ENCODE measurements at places on chromosomes 4 and X. TPM values are rescaled to one million over a fixed set of nuclear protein-coding genes. Genes with fewer than 3 reads are reported as not detected.

The FIP1L1 gene
- 39.8 TPM for total RNA-seq

DNA sequence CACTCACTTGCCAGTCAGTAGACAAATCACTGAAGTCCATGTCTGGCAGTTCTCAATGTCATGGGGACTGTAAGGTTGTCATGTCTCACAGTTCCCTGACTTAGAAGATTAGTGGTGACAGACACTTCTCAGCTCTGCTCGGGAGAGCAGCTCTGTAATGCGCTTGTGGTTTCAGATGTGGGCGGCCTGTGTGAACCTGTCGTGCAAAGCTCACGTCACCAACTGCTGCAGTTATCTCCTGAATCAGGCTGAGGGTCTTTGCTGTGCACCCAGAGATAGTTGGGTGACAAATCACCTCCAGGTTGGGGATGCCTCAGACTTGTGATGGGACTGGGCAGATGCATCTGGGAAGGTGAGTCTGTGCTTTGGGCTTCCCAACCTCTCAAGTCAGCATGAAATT, at the start of gene IL9R:
Gene IL9R, plus strand, starts transcription at position 261 of the 400 bp plus-strand sequence. Its CDS starts 64 bp downstream, at position 325.
- H3K4me3 ChIP-seq: no peak within 1 kb of the TSS
- H3K4me1 ChIP-seq: no peaks in the 10 kb centered on the region
- DNase-seq: no peak
- no peaks in the 10 kb centered on the region for H3K27me3 ChIP-seq
- H3K27ac ChIP-seq: no peak within 1 kb of the TSS

DNA sequence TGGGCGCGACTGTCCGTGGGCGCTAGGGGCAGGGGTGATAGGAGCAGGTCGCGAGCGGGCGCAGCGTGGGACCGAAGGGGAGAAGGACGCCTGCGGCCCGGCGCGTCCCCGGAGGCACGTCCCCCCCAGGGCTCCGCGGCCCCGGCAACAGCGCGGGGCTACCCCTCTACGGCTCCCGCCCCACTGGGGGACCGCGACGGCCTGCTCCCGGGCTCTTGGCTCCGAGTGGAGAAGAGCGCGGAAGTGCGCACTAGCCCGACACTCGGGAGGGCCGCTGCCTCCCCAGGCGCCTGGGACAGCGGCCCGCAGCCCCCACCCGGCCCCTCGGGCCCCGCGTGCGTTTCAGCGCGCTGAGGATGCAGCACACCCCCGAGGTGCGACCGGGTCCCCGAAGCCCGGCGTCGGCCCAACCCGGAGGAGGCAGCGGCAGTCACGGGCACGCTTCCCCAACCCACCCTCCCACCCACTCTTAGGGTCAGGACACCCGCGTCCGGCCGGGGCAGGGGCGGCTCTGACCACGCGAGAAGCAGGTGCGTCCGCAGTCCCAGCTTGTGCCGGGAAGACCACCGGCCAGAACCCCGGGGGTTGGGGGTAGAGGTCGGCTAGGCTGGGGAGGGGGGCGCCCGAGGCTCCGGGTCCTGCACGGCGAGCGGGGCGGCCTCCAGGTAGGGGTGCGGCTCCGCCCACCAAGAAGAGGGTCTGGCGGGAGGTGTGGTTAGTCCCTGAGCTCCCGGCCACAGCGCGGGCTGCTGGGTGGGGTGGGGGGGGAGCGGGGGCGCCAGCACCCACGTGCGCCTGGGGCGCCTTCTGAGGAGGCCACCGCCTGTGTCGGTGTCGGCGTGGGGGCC, 18.5 kb upstream of the NAT8L start:
- no peak for DNase-seq
- no peak overlapping the region for H3K27ac ChIP-seq
- H3K27me3 ChIP-seq: peaks cover 21% of the 10 kb centered on the region
- peaks cover 27% of the 10 kb centered on the region for H3K4me1 ChIP-seq
- no peaks in the 10 kb centered on the region for H3K36me3 ChIP-seq

GRCh38 chrX:64642482-64642881, 247.2 kb upstream of the MTMR8 start:
- no peaks in the 10 kb centered on the region for H3K36me3 ChIP-seq
- H3K4me3 ChIP-seq: no peak overlapping the region
- no peak for DNase-seq
- H3K27ac ChIP-seq: no peak overlapping the region
- no peaks in the 10 kb centered on the region for H3K4me1 ChIP-seq

DNA sequence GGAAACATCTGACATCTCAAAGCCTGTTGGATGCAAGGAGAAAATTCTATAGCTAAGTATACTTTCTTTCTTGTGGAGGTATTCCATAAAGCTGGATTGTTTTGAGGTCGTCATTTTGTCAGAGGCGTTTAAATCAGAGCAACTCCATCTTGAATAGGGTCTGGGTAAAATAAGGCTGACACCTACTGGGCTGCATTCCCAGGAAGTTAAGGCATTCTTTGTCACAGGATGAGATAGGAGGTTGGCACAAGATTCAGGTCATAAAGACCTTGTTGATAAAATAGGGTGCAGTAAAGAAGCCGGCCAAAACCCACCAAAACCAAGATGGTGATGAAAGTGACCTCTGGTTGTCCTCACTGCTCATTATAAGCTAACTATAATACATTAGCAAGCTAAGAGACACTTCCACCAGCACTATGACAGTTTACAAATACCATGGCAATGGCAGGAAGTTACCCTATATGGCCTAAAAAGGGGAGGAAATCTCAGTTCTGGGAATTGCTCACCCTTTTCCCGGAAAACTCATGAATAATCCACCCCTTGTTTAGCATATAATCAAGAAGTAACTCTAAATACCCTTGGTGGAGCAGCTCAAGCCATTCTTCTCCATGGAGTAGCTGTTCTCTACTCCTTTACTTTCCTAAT, 11.9 kb downstream of the HSD17B13 start:
- no peaks in the 10 kb centered on the region for H3K4me1 ChIP-seq
- H3K27me3 ChIP-seq: no peaks in the 10 kb centered on the region
- H3K36me3 ChIP-seq: no peaks in the 10 kb centered on the region
- H3K4me3 ChIP-seq: no peak overlapping the region
- no peak overlapping the region for H3K27ac ChIP-seq
- DNase-seq: no peak

DNA sequence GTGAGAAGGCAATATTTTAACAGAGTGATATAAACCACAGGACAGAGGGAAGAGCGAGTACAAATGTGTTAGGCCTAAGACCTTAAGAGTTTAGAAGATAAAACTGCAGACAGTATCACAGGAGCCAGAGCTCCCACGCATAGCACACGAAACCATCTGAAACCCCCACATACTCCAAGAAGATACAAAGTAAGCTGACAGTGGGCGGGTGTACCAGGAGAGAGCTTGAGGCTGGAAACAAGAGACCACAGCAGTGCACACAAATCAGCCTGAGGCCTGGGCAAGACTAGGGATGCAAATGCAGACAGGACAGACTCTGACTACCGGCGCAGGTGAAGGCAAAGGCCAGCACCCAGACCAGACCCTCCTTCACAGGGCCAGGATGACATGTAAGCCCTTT, 54.1 kb upstream of the ARHGAP24 start:
- DNase-seq: no peak
- no peaks in the 10 kb centered on the region for H3K27me3 ChIP-seq

The TRAPPC11 gene
- total RNA-seq: 33.0 TPM

DNA sequence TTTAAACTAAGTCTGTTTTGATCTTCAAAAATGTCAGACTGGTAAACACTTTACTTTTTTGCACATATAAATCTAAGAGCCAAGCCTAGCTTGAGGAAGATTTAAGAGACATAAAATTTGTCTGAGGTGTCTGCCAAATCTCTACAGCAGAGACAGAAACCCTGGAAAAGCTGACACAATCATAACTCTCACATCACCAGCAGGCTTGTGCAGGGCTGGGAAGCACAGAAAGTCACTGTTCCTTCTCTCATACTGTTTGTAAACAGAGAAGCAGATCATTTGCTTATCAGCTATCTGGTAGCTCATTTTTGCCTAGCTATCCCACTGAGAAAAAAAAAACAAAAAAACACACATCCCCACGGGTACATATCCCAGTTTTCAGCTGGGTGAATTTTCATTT, 7.0 kb downstream of the ENOX2 start:
- H3K4me1 ChIP-seq: no peaks in the 10 kb centered on the region
- no peaks in the 10 kb centered on the region for H3K36me3 ChIP-seq
- DNase-seq: no peak
- no peak overlapping the region for H3K27ac ChIP-seq

DNA sequence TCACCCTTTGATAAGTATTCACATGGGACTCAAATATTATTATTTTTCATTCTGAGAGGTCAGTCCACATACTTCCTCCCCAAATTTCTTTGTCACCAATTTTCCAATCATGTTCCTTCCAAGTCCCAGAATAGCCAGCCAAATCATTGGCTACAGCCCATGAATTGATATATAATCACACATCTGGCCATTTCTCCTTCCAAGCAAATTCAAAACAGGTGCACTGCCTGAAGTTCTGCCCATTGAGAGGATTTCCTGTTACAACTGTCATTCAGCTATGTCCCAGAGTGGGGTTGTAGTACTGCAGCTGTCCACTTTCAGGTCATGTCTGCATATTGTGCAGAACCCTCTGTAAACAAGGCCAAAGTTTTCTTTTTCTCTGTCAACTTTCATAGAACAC, 347.8 kb downstream of the GRID2 start:
- H3K27ac ChIP-seq: no peak overlapping the region
- H3K27me3 ChIP-seq: no peaks in the 10 kb centered on the region
- no peaks in the 10 kb centered on the region for H3K4me1 ChIP-seq
- no peak for DNase-seq

The MAGEE2 gene
- not detected for total RNA-seq

DNA sequence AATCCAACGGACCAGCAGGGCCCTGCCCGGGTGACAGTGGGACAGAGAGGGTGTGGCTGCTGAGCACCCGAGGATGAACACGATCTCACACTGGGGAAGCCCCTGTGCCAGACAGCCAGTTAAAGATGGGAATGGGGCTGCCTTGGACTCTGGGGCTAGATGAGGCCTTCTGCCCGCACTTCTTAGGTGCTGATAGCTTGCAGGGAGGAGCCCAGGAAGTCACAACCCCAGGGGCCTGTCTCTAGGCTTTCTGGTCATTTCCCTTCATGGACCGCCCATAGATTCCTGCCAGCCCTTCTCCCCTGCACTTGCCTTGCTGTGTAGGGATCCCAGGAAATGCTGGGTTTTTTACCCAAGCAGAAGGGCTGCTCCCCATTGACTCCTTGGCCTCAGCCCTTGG, 6.2 kb downstream of the ZNF275 start:
- DNase-seq: no peak
- H3K4me1 ChIP-seq: no peaks in the 10 kb centered on the region
- H3K27me3 ChIP-seq: no peaks in the 10 kb centered on the region
- H3K36me3 ChIP-seq: no peaks in the 10 kb centered on the region

GRCh38 chr4:121633653-121634052, 63.1 kb downstream of the ANXA5 start:
- H3K4me1 ChIP-seq: no peaks in the 10 kb centered on the region
- H3K36me3 ChIP-seq: no peaks in the 10 kb centered on the region
- no peak overlapping the region for H3K27ac ChIP-seq
- no peak overlapping the region for H3K4me3 ChIP-seq

GRCh38 chr4:104879367-104879766, 267.3 kb upstream of the TET2 start:
- H3K27me3 ChIP-seq: no peaks in the 10 kb centered on the region
- DNase-seq: no peak
- H3K4me1 ChIP-seq: no peaks in the 10 kb centered on the region
- H3K36me3 ChIP-seq: no peaks in the 10 kb centered on the region
- no peak overlapping the region for H3K27ac ChIP-seq

- H3K4me1 ChIP-seq: no peaks in the 10 kb centered on the region
- no peaks in the 10 kb centered on the region for H3K36me3 ChIP-seq
- H3K27ac ChIP-seq: no peak overlapping the region
- H3K27me3 ChIP-seq: no peaks in the 10 kb centered on the region
- no peak overlapping the region for H3K4me3 ChIP-seq
- DNase-seq: peak; percentile 36
These were observed 16.3 kb downstream of the KLF8 start for GRCh38 chrX:56248492-56248891.

The CRMP1 gene
- total RNA-seq: 1.0 TPM

- H3K4me1 ChIP-seq: no peaks in the 10 kb centered on the region
- no peaks in the 10 kb centered on the region for H3K36me3 ChIP-seq
- no peak overlapping the region for H3K4me3 ChIP-seq
- H3K27me3 ChIP-seq: no peaks in the 10 kb centered on the region
- DNase-seq: no peak
- no peak overlapping the region for H3K27ac ChIP-seq
These were observed 111.7 kb upstream of the RPS6KA3 start for GRCh38 chrX:20378233-20378920.

The TREX2 gene
- total RNA-seq: 6.1 TPM

DNA sequence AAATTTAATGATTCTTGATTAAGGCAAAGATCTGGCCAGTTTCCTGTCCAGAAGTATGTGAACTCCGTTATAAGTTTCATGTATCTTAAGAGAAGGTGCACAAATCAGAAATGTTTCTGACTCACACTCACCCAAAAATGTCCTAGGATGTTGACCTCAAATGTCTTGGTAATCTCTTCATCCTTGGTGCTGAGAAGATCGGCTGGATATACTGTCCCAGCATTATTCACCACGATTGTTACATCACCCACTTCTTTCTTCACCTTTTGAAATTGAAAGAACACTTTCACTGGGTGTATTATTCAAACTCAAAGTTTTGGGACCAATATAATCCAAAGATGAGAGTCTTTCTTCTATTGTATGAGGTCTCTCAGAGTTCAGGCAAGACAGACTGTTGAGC, 5.7 kb downstream of the HSD17B13 start:
- no peak overlapping the region for H3K27ac ChIP-seq
- no peaks in the 10 kb centered on the region for H3K36me3 ChIP-seq
- no peak overlapping the region for H3K4me3 ChIP-seq

The CTAG1A gene
- total RNA-seq: not detected

The USP27X gene
- total RNA-seq: 3.0 TPM

The TEX11 gene
- not detected for total RNA-seq

The COL25A1 gene
- 0.15 TPM for total RNA-seq

GRCh38 chr4:1846580-1846979, 9.4 kb downstream of the LETM1 start:
- H3K4me3 ChIP-seq: no peak overlapping the region
- H3K36me3 ChIP-seq: no peaks in the 10 kb centered on the region
- H3K27ac ChIP-seq: no peak overlapping the region

- no peaks in the 10 kb centered on the region for H3K36me3 ChIP-seq
- no peaks in the 10 kb centered on the region for H3K27me3 ChIP-seq
- DNase-seq: no peak
- no peak overlapping the region for H3K4me3 ChIP-seq
These were observed 421.9 kb upstream of the DIPK2B start for GRCh38 chrX:45622538-45622937.

DNA sequence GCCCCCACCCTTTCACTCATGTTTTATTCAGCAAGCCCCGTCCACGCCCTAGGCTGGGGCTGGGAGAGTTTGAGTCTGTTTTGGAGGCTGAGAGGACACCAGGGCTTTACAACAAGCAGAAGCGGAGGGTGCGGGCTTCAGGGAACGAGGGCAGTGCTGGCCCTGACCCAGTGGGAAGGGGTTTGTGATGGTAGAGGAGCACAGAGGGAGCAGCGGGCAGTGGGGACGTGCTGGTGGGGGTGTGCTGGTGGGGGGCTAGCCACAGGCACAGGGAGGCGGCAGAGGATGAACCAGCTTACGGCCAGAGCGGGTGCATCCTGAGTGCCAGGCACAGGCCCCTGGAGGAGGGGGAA, 26.4 kb downstream of the NSG1 start:
- no peaks in the 10 kb centered on the region for H3K4me1 ChIP-seq
- DNase-seq: no peak
- H3K36me3 ChIP-seq: no peaks in the 10 kb centered on the region
- H3K27ac ChIP-seq: no peak overlapping the region
- H3K27me3 ChIP-seq: no peaks in the 10 kb centered on the region

GRCh38 chrX:13761606-13762414, 27.3 kb downstream of the OFD1 start:
- H3K4me3 ChIP-seq: no peak overlapping the region
- H3K27ac ChIP-seq: no peak overlapping the region
- H3K4me1 ChIP-seq: peaks cover 17% of the 10 kb centered on the region
- H3K36me3 ChIP-seq: peaks cover 21% of the 10 kb centered on the region
- no peak for DNase-seq

All from upper lobe of left lung (tissue), 6 donors.